Suprapubic skin (tissue), 4 donors: ENCODE measurements at places on chromosomes 3 and 15.

DNA sequence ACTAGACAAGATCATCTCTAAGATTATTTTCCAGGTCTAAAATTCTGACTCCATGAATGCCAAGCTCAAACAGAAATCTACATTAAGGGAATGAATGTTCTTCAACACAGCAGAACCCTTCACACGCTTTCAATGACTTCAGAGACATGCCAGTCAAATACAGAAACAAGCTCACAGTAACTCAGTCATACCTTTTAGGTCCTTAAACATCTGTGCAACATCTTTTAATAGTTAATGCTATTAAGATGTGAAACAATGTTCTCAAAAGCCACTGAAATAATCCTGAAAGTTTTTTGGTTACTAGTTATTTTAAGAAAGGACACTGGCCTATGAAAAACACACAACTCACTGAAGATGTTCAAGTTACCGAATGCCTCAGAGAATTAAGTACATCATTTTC lies 2.5 kb downstream of the DLG1 start:
- DNase-seq: no peak

GRCh38 chr15:95557226-95558046 lies 773.1 kb upstream of the NR2F2 start:
- DNase-seq: no peak

- no peak for DNase-seq
Observed at GRCh38 chr3:194689493-194689944, 3.8 kb downstream of the FAM43A start.

GRCh38 chr3:71752831-71753700 lies 589 bp upstream of the GPR27 start:
- no peak for DNase-seq

- DNase-seq: peak; percentile 76
Observed at GRCh38 chr3:100525753-100526612, 33.6 kb downstream of the TMEM45A start.

GRCh38 chr3:27900316-27900715 lies 178.2 kb upstream of the EOMES start:
- no peak for DNase-seq

DNA sequence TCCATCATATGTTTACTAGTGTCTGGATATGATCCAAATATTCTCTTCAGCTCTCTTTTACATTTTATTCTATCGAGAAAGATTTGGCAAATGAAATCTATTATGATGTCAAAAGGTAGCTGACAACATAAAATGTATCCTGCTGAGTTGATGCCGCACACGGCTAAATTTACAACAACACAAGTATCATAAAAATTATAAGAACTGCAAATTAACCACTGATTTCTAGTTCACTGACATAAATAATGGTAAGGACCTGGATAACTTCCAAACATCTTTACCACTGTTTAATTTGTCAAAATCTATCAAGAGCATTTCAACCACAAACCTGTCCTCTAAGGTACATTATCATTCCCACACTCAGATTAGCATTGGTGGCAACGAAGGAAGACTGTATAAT lies 244.5 kb downstream of the FOXP1 start:
- no peak for DNase-seq

DNA sequence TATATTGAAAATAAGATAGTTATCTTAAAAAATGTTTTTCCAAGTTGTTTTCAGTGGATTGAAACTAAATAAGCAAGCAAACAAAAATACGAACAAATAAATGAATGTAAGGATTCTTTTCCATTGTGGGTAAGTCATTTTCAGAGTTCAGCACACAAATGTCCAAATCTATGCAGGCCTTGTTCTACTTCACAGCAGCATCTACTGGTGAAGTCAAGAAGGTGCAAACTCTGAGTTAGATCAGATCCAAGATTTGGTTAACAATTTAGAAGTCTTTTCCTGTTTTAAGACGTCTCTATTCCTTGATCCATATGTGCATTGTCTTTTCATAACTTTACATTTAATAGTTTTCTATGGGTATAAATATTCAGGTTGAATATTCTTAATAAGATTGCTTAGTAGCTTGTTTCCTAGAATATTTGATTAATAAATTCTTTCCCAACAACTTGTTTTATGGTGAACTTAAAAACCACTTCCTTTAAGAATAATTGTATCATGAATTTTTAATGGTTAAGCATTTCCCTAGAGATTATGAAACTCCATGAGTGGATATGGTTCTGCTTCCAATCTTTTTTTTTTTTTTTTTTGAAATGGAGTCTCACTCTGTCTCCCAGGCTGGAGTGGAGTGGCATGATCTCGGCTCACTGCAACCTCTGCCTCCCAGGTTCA lies 10.5 kb downstream of the PTX3 start:
- DNase-seq: no peak

- no peak for DNase-seq
Observed at GRCh38 chr3:130838898-130839600, 54.8 kb upstream of the ATP2C1 start.

DNA sequence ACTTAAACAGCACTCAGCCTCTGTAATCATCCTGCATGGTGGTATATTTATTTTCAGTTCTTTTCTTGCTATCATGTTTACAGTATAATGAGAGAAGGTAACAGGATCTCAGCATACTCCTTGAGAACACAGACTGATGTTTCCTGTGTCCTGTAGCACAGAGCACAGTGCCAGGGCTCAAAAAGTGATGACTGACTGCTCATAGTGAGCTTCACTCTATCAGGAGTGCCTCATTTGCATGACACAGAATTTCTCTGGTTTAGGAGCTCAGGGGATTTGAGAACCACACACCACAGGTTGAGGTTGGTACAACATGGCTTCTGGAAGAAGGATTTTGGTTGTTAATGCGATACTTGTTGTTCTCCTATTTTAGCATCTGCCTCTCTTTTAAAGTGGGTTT lies 68.5 kb upstream of the SLC2A2 start:
- no peak for DNase-seq

- no peak for DNase-seq
Observed at GRCh38 chr3:130906374-130906995, 12.6 kb downstream of the ATP2C1 start.

GRCh38 chr3:13419505-13420044 lies 547 bp downstream of the NUP210 start:
- DNase-seq: no peak

GRCh38 chr3:151362751-151363174 lies 21.8 kb downstream of the P2RY12 start:
- DNase-seq: no peak

- DNase-seq: no peak
Observed at GRCh38 chr3:153090973-153091372, 71.1 kb upstream of the RAP2B start.

DNA sequence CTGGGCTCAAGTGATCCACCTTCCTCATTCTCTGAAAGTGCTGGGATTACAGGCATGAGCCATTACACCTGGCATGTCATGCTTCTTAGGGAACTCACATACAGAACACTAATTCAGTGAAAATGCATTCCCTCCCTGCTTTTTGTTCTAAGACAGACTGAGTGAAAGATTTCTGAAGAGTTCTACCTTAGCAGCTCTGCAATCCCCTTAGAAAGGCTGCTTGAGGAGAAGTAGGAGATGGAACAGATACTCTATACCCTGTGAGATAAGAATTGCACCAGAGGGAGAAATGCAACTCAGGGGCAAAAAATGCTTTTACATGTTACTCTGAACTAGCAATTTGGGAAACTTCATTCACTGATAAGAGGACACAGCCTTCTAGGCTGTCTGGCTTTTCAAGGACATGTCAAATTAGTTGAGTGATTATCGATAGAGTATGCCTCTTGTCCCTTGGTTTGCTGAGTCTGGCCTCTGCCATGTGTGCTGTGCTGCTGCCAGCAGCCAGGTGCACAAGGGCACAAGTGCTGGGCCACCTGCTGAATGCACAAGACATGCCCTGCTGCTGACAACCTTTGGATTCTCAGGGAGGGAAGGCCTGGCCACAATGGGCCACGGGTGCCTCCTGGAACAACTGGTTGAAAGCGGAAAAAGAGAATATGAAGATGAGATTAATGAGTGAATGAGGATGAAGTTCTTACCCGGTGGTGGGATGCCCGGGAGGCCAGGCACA lies 17.8 kb downstream of the UQCC5 start:
- DNase-seq: no peak

- DNase-seq: no peak
Observed at GRCh38 chr3:45548681-45549075, 45.9 kb upstream of the LIMD1 start.

DNA sequence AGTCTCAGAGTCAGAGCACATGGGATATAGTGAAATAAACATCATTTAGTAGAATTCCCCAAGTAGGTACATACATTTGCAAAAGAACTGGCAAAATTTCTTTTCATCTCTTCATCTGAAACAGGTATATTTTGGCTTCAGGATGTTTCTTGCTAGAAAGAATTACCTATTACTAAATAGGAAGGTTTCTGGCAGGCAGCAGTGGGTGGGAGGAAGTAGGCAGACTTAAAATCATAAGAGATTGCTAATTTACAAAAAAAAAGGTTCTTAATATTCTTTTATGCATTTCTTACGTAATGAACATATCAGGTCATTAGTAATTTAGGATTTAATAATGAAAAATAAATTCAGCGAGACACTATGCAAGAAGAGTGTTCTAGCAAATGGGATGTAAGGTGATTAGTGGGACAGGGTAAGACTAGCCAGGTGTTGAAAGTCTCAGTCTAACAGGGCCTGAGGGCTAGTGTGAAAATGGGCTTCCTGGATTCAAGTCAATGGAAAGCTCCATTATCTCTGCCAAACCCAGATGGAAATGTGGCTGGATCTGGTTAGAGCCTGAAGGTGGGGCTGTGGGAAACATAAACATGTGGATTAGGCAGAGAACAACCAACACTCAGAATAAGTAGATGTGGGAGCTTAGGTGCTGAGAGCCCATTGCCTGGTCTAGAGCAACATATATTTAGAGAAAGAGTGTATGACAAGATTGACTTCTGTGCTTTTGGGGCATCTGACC lies 127.4 kb upstream of the FEZF2 start:
- no peak for DNase-seq

- DNase-seq: no peak
Observed at GRCh38 chr3:183283886-183284285, 30.8 kb downstream of the B3GNT5 start.

- no peak for DNase-seq
Observed at GRCh38 chr15:29802411-29802810, 19.9 kb downstream of the TJP1 start.

- DNase-seq: no peak
Observed at GRCh38 chr15:82643992-82644391, 3.2 kb downstream of the CPEB1 start.

DNA sequence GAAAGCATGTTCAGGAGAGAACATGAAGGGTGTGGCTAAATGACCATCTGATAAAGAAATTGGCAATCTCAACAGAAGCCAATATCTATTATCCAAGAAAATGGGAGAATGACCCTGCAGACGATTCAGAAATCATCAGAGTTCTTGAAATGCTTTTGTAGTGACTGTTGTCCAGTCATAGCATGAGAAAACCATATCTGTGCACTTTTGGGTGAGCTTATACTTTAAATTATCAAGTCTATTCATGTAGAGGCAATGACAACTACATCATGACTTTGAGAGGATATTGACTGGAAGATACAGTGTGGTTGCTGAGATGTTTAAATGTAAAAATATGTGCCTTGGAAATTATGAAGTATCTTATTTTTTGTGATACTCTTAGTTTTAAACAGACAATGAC lies 57.6 kb upstream of the AZI2 start:
- DNase-seq: no peak

DNA sequence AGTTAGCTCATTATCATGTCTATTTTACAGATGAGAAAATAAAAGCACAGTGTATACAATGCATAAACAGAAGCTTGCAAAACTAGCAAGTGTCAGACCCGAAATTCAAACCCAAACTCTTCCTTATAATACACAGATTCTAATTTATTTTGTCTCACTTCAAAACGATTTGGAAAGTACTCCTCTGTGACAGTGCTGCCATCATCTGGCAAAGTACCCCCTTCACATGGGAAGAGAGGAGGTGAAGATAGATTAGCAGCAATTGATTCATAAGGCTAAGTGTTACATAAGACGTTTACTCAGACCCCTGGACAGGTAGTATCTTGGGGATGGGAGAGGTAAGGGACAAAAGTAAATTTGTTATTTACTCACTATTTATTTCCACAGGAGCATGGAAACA lies 744.0 kb upstream of the SGO1 start:
- no peak for DNase-seq
